ENCODE measurements at places on chromosomes 3 and 15.

GRCh38 chr3:111767756-111768445, 91.2 kb upstream of the PHLDB2 start:
- no peak for DNase-seq

- no peak for DNase-seq
Measured at GRCh38 chr3:175065497-175065896, 206.4 kb downstream of the NAALADL2 start.

- no peak for DNase-seq
Measured at GRCh38 chr15:44471885-44472455, 44.5 kb downstream of the CTDSPL2 start.

DNA sequence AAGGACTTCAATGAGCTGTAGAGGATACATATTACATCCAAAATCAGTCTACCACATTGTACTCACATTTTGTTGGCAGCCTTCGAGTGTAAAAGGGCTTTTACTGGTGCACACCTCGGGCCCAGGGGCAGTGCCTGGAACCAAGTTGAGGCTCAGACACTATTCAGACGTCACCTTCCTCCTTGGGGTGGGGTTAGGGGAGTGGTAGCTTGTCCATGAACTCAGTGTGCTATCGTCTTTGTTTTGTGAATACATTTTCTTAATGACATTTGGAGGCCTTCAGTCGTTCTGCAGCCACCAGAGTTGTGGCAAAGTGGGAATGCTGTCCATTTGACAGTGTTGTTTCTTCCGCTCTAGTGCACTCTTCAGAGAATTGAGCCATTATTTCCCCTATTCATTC, 114.2 kb downstream of the PGPEP1L start:
- no peak for DNase-seq

DNA sequence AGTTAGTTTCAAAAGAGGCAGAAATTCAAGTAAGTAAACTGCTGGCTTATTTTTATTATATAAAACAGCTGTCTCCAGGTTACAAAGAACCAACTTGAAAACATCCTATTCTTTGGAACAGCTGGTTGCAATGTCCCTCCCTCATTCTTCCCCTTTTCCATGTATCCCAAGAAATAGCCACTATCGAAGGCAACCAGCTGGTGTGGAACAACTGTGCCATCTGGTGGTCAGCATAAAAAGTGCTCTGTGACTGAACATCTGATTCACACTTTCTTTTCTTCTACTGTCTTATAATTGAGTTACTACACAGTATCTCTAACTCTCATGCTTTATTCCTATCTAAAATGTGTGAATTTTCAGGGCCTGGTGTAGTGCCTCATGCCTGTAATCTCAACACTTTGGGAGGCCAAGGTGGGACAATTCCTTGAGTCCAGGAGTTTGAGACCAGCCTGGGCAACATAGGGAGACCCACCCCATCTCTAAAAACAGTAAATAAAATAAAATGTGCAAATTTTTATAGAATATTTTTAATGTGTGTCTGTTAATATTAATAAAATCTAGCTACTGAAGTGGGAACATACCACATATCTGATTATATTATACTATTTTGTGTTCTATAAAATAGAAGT, 9.6 kb downstream of the OSBPL11 start:
- DNase-seq: peak; percentile 12

GRCh38 chr3:146416366-146416765, 53.0 kb downstream of the PLSCR2 start:
- DNase-seq: no peak

GRCh38 chr3:195086341-195086740, 184.6 kb downstream of the XXYLT1 start:
- no peak for DNase-seq

GRCh38 chr15:37054336-37054735, 46.0 kb downstream of the MEIS2 start:
- DNase-seq: no peak

DNA sequence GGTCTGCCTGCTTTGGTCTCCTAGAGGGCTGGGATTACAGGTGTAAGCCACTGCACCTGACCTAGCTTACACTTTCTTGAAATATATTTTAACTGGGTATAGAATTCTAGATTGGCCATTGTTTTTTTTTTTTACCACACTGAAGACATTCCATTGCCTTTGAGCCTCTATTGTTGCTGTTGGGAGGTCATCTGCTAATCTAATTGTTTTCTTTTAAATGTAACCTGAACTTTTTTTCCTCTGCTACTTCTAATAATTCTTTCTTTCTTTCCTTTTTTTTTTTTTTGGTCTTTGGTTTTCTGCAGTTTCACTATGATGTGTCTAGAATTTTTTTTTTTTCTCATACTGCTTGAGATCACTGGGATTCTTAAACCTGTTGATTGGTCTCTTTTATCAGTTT, 28.1 kb downstream of the ERICH6 start:
- no peak for DNase-seq

DNA sequence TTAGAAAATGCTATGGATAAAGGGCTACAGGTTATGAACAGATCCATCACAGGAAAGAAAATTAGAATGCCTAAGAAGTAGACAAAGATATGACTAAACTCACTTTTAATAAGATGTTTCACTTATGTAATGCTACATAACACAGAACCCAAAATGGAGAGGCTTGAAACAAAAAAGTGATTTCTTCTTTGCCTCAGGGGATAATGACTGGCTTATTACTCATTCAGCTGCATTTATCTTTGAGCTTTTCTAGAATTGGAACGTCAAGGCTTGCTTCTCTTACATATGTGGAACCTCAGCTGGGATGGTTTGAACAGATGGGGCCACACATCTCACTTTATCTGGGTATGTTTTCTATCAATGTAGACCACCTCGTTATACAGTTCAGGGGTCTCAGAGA, 120.6 kb upstream of the EPHA3 start:
- no peak for DNase-seq

DNA sequence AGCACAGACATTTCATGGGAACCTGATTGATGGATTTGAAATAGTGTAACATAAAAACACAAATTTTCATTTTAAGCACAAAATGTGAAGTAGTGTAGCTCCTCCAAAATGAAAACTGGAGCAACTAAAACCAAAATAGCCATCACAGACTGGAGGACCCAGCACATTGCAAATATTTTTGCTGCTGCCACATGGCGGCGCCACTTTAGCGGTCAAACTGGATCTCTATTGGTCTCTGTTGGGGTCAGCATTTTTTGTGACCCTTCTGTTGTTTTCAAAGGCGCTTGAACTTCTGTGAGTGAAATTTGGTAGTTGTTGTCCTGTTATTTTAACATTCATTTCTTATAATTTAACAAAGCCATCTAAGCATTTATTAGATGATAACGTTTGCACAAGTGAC, 259.9 kb downstream of the IL20RB start:
- no peak for DNase-seq

GRCh38 chr3:44862226-44862637, 520 bp downstream of the TMEM42 start:
- no peak for DNase-seq

GRCh38 chr3:160941885-160942494, 163.2 kb downstream of the B3GALNT1 start:
- peak; percentile 50 for DNase-seq

DNA sequence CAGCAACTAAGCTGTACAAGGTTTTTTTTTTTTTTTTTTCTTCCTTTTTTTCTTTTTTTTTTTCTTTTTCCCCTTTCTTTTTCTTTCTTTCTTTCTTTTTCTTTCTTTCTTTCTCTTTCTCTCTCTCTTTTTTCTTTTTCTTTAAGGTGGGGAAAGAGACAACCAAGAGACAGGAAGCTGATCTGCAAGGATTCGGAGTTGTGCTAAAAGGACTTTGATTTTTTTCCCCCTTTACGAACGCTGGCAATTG, 148 bp downstream of the RBMS3 start:
- DNase-seq: no peak

GRCh38 chr3:129614927-129615363, 8.5 kb upstream of the PLXND1 start:
- DNase-seq: no peak

GRCh38 chr3:98766924-98767323, 3.8 kb downstream of the ST3GAL6 start:
- no peak for DNase-seq

- no peak for DNase-seq
Measured at GRCh38 chr3:109045271-109046040, 72.5 kb downstream of the MORC1 start.

DNA sequence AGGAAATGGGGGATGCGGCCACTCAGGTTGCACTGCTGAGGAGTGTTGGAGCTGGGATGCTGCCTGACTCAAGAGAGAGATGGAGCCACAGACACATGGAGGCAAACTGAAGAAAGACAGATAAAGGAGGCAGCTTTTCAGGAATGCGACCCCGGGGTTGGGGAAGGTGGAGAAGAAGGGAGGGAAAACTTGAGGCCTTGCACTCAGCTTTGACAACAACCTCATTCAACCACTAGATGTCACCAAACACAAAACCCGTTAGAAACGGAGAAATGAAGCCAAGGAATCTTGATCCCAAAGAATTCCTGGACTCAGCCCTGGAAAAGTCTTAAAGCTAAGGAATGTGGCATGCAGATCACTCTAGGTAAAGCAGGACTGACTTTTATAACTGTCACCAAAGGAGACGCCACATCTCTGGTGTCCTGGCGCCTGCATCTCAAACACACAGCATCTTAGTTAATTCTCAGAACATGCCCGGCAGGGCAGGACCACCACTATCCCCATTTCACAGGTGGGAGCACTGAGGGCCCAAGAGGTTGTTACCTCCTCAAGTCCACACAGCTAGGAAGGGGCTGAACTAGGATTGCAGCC, 59.6 kb upstream of the LMCD1 start:
- DNase-seq: no peak

DNA sequence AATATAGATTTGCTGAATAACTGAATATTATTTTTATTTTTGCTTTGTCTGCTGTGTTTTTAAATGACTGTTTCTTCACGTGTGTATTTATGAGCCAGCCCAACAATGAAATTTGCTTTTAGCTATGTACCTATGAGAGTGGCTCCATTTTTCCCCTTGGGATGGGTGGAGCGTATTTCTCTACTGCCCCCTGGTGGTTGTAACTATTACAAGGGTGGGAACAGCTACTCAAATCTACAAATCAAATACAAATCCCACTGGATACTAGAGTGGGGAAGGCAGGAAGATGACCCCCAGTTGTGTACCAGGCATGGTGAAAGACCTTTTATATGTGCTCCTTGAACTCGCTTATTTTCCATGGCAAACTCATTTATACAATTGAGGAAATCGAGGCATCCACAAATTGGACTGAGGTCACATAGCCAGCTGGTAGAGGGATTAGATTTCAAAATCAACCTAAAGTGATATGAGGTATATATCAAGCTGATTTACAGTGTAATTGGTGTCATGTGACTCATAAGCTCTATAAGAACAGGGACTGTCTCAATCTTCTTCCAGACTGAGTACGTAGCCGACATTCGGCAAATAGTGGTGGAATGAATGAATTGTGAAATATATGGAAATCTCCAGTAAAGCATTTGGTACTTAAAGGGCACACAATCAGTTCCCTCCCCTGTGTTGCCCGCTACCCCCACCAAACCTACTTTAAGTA, 69.5 kb upstream of the VEPH1 start:
- DNase-seq: no peak

- DNase-seq: no peak
Measured at GRCh38 chr3:120022729-120023128, 71.5 kb downstream of the GSK3B start.

DNA sequence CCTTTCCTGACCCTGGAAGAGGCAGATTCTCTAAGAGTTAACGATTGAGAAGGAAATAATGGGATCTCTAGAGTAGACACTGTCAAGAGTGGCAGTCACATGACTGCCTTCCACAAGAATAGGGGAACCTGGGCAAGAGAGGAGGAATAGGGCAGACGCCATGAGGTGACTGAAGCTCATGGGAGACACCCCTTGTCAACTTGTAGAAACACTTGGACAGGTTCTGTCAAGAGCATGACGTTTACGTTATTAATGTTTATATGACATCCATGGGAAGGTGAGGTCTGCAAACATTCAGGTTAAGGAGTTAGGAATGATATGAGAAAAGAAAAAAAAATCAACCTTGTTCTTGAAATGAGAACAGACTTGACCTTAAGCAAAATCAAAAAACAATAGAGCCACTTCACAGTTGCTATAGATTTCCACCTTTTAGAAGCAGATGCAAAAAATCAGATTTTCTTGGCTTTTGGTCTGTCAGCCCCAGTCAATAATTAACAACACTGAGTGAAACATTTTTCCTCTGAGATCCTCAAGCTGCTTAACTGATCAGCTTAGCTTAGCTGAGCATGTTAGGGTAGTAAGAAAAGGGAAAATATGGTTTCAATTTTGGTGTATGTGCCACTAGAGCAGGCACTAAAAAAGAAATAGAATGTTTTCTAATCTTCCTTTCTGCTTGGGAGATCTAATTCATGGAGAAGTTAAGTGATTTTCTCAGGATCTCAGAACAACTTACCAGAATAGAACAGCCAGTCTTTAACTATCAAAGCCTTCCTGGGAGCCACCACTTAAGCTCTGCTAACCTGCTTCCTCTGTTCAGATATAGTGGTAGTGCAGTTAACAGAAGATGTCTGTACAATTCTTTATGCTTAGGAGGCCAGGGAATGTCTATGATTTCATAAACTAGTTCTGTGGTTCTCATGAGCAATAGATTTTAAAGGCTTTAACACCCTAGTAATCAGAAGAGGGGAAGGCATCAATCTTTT, 116.9 kb downstream of the B3GALNT1 start:
- DNase-seq: no peak

DNA sequence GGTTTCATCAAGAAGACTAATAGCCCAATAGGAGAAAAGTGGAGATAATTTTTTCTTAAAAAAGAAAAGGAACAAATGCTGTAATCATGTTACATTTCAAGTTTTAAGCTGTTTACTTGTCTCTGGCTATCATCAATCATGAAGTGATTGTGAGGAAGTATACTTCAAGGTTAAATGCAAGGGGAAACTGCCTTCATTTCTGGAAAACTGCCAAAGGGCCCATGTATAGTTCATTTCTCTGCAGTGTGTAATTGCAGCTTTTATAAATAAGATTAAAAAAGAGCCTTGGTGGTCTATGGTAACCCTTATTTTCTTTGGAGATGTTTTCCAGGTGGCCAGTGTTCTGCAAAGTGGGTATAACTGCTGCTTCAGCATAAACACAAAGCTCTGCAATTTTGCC, 101.9 kb downstream of the GRM7 start:
- DNase-seq: no peak

DNA sequence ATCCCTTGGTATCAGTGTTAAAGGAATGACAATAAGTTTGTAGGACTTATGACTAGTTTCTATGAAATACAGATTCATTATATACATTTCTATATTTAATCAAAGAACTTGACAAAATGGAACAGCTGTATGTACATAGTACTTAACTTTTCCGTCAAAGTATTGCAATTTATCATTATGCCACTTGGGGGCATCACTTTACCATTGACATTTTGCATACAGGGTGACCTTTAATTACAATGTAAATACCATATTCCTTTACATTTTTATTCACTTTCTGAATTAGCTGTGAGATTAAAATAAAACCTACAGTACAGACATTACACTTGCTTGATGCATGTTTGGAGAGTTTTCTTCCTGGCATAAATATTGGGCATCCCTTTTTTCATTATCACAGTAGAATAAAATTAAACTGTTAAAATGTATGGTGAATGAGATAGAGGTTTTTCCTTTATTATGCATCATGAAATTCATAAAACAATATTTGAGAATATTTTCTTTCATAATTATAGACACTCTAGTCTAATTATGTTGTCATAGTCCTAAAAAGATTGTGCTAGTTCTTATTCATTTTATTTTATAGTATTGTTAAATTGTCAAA, 6.9 kb downstream of the NEK11 start:
- DNase-seq: no peak

Data from stimulated activated CD4-positive, alpha-beta T cell treated with anti-CD3 and anti-CD28 coated beads, Interleukin-2, amount 100 ng/mL, for 4 hours (primary cell).